NCI-H187 (cell line): ENCODE measurements at places on chromosomes 12 and 14.

GRCh38 chr12:76173756-76174155 is 89.3 kb upstream of the NAP1L1 start:
- DNase-seq: no peak

DNA sequence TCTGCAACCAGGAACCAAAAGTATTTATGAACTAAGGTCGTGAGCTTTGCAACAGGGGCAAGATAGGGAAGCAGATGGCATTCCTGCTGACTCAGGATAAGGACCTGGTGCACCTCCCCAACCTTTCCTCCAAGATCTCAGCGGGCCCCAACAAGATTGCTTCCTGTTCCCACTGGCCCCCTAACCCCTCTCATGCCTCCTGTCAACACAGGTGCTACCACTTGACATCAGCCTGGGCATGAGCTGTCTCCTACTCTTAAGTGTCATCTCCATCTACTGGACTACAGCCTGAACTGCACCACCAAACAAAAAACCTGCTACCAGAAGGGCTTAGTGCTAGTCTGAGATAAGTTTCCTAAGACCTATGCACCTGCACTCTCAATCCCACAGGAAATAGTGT is 32.7 kb downstream of the MED6 start:
- DNase-seq: no peak

- DNase-seq: no peak
Observed at GRCh38 chr14:94936901-94937685, 167.2 kb upstream of the GSC start.

GRCh38 chr14:104874110-104874531 is 9.1 kb downstream of the CEP170B start:
- DNase-seq: no peak

DNA sequence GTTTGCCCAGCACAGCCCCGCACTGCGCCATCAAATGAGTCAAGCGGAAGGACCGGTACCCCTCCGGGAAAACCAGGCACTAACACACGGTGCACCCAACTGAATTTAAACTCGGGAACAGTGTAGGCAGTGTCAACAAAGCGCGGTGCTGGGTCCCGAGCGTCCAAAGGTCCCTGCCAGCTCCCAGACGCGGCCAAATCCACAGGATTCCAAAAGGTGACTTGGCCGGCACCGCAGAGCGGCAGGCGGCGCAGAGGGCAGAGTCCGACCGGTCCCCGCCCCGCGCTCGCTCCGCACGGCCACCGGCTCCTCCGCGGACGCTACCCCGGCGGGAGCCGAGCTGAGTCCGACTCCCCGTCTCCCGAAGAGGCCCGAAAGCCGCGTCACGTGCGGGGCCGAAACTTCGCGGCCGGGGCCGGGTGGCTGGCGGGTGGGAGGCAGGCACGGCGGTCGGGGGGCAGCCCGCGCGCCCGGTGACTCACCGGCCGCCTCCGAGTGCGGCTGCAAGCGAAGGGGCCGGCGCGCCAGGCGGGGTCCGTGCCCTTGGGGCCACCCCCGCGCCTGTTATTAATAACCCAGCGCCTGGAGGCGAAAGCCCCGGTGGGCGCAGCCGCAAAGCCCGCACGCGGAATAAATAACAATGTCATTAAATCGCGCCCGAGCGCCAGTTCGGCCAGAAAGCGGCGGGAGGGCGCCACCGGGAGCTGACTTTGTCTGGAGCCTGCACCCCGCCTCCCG is 863 bp downstream of the DENND5B start:
- peak; percentile 24 for DNase-seq

GRCh38 chr12:104471336-104471735 is 14.6 kb downstream of the CHST11 start:
- DNase-seq: no peak

- DNase-seq: no peak
Observed at GRCh38 chr12:56880125-56880992, 53.8 kb downstream of the SDR9C7 start.

GRCh38 chr12:57272337-57273151 is 21.6 kb upstream of the STAC3 start:
- DNase-seq: no peak

DNA sequence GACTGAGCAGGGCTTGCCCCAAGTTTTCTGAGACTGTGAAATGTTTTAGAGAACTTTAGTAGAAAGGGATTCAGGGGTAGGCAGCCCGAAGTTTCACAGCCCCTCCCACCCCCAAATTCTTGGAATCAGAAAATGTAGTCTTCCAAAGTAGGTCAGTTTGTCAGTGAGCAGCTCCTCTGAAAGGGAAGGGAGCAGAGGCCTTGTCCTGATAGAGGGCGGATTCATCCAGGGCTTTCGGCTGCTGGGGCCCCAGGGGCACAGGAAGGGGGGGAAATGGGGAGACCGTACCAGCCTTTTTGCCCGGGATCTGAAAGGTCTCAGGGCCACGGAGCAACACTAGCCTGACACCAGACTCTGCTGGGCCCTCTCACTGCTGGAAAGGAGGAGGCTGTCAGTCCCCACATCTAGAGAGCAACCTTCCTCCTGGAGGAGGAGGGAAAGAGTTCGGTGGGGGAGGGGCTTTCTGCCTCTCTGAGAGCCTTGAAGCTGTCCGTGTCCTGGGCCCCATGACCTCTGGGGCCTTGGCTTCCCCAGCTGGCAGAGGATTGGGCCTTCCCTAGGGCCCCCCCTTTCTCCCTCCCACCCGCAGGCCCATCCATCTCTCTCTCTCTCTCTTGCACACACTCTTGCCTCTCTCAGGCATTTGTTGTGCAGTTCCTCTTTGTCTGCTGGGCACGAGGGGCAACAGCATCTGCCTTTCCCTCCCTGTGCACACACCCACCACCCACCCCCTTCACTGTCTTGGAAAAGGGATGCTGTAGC is at the start of gene IKZF4:
IKZF4 (plus strand) TSS at position 621 of the 762 bp plus-strand sequence. CDS start 451 bp downstream, outside the sequence.
- DNase-seq: no peak

DNA sequence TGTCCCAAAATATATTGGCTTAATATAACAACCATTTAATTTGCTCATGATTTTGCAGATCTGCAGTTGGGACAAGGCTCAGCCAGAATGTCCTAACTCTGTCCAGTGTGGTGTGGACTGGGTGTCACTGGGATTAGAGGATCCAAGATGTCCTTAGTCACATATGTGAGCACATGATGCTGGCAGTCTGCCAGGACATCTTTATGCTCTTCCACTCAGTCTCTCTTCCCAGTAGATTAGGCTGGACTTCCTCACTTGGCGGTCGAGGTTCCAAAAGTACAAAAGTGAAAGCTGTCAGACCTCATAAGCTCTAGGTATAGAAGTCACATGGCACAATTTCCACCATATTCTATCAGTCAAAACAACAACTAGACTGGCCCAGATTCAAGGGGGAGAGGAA is 167.9 kb upstream of the NTF3 start:
- DNase-seq: no peak

- no peak for DNase-seq
Observed at GRCh38 chr12:100955139-100955538, 160.6 kb downstream of the ANO4 start.

DNA sequence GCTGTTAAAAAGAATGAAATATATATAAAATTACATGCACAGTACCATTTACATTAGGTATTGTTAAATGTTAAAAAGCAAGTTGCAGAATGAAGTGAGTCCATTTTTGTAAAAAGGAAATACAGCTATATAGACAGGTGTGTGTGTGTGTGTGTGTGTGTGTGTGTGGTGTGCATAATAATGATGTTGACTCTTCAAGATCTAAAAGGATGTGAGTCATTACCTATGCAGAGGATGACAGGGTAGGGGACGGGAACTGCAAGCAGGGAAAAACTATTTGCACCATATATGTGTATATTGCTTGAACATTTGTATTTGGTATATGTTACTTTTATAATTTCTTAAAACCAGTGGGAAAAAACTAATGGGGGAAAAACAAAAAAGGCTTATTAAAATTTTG is 3.1 kb downstream of the C14orf39 start:
- no peak for DNase-seq

DNA sequence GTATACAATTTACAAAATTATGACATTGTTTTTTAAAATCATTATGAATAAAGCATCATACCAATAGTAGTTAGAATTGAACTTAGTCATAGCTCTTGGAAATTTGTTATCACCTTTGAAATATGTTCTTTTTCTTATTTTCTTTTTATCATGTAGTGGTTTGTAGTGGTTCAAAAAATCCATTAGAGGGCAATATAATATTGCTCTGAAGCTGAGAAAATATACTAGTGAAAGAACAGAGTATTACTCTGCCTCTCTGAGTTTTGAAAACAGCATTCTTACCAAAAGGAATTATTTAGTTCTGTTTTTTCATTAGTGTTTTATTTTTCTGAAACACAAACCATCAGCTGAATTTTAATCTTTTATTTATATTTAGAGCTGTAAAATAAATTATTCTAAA is 76.2 kb downstream of the PDZRN4 start:
- DNase-seq: no peak

DNA sequence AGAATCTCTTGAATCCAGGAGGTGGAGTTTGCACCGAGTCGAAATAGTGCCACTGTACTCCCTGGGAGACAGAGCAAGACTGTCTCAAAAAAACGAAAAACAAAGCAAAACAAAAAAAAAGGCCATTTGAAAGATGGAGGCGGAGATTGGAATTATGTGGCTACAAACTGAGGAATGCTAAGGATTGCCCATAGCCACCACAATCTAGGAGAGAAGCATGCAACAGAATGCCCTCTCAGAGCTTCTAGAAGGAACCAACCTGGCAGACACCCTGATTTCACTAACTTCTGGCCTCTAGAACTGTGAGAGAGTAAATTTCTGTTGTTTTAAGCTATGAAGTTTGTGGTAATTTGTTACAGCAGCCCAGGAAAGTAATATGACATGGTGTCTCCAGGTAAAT is 50.1 kb upstream of the LIMA1 start:
- DNase-seq: no peak

DNA sequence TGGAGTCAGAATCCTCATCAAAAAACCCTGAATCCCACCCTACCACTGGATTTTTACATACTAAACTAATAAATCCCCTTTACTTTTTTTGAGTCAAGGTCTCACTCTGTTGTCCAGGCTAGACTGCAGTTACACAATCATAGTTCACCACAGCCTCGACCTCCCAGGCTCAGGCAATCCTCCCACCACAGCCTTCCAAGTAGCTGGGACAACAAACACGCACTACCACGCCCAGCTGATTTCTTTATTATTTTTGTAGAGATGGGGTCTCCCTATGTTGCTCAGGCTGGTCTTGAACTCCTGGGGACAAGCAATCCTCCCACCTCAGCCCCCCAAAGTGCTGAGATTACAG is 24.3 kb downstream of the SPTSSA start:
- DNase-seq: no peak

DNA sequence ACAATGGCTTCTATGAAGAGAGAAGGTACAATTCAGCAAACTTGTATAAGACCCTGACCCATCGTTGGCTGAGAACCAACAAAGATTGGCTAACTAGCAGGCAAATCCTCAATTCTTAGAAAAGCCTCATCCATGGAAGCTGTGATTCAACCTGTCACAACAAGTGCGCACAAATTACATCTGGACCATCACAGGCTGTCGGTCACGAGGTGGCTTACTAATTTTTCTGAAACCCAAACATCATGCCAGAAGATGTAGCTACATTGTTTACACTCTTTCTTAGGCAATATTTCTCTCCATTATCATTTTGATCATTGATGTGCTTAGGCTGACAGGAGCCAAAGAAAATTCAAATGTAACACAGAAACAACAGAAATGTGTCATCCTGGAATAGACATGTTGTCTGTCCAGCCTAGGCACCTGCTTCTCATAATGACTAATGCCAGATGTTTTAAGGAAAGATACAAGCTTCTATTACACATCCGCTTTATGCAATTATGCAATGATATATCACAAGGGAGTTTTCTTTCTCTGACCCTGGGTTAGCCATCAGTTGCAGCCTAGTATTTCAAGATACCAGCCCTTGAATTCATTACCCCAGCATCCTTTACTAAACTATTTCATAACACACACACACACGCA is 92.9 kb upstream of the DIO2 start:
- no peak for DNase-seq

DNA sequence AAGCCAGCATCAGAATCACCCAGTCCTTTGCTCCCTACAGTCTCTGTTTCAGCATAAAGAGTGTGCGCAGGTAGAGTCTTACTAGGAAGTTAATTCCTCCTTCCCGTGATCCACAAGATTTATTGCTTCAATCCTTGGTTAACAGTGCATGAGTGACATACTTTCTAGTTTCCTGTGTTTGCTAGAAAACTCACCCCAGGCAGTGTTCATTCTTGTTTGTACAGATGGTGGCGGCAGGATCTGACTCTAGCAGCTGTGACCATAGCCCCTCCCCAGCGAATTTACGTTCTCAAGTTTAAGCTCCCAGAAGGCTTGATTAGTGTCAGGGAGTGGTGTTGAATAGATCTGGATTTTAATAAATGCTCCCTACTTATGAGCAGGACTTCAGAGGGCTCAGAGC is 75.9 kb upstream of the ANO2 start:
- DNase-seq: no peak

DNA sequence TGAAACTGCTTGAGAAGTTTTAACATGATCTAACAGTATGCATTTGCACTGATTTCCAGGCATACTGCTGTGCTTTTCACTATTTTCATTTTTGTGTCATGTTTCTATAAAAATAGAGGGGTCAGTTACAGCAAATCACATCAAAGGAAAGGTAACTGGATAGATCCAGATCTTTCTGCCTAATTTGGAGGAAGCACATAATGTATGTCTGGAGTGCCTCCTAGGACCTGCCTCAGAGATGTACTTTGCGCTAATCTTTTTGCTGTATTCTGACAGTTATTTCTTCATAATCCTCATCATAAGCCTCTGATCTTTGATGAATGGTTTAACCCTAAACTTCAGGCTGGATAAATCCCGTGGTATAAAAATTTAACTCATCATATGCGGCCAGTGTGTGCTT is 111.2 kb upstream of the NPAS3 start:
- DNase-seq: no peak

DNA sequence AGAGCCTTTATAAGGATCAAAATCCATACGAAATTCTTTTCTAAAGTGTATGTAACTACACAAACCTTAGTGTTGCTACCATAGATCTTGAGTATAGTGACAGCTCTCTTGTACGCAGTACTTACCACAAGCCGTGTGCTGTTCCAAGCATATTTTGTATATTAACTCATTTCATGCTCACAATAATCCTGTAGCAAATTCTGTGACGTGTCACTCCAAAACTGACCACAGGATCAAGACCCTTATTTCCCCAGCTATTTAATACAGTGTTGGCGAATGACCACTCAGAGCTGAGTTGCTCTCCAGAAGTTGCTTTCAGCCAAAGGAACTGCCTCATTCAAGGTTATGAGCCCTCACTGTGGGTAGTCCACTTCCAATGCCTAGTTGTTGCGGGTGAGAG is 169.8 kb downstream of the BTG1 start:
- DNase-seq: no peak

GRCh38 chr12:51788876-51789275 is 59.6 kb downstream of the FIGNL2 start:
- DNase-seq: no peak

GRCh38 chr14:92108345-92109254 is 2.2 kb upstream of the ATXN3 start:
- no peak for DNase-seq
